ENCODE measurements at places on chromosomes 6 and 20.

DNA sequence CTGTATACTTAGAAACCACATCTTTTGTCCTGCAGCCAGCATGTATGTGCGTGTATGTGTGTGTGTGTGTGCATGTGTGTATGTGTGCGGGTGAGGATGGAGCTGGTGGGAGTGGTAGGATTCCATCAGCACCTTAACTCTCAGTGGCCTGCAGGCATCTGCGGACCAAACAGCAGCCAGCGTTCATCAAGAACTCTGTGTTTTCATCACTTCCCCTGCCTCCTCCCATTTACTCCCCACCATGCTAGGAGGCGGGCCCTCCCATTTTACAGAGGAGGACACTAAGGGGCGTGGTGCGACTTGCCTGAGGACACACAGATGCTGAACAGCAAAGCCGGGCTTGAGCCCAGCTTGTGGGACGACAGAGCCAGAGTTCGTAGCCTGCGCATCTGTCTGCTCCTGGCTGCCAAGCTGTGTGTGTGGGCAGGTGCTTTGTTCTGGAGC, 8.9 kb downstream of the VSTM2L start:
- DNase-seq: no peak

DNA sequence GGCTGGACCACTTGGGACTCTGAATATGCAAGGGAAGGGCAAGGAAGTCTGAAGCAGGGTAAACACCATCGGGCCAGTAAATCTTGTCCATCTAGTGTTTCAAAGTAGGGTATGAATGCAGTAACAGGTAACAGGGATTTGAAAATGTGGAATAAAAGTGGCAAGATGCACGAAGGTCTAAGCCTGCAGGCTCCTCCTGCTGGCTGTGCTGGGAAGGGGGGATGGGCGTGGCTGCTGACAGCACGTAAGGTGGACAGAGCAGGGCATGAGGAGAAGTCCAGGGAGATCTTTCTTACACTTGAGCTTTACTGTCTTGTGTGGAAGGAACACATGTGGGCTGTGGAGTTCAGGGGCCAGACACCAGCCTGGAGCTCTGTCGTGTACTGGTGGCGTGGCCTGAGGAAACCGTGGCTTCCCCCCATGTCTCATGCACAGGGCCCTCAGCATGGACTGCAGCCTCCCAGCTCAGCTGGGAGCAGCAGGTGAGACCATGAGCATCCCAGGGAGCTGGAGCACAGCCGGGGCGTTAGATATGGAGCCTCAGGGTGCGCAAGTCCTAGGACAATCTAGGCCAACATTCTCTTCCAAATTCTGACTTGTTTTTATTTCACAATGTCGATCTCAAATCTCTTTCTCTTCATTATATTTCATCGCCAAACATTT, 84.5 kb downstream of the SLC22A23 start:
- DNase-seq: no peak

DNA sequence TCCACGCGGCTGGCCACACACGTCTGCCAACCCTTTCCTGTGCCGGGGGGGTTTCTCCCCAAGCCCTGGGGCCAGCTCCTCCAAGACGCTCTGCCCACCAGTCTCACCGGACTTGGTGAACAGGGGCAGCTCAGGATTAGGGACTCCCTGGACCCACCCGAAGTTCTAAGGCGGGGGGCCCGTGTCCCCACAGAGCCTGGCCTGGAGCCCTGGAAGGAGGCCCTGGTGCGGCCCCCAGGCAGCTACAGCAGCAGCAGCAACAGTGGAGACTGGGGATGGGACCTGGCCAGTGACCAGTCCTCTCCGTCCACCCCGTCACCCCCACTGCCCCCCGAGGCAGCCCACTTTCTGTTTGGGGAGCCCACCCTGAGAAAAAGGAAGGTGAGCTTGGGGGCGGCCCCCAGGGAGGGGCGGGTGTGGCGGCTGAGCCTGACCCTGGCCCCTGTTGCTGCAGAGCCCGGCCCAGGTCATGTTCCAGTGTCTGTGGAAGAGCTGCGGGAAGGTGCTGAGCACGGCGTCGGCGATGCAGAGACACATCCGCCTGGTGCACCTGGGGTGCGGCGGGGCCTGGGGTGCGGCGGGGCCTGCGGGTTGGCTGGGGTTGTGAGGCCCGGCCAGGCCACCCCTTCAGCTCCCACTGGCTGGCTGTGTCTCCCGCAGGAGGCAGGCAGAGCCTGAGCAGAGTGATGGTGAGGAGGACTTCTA, 2.3 kb downstream of the SLC2A4RG start:
- DNase-seq: no peak

- DNase-seq: no peak
Measured at GRCh38 chr6:96505363-96505762, 16.2 kb upstream of the UFL1 start.

DNA sequence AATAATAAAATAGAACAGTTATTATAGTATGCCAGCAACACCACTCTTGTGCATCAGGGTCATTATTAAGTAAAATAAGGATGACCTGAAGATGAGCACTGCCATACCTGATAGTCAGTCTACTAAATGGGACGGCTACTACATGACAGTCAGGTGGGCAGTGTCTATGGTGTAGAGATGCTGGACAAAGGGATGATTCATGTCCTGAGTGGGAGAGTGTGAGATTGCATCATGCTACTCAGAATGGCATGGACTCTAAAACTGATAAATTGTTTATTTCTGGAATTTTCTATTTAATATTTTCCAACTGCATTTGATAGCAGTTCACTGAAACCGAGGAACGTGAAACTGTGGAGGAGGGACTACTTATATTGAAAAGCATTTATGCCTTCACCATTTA, 38.8 kb downstream of the SNX9 start:
- no peak for DNase-seq

DNA sequence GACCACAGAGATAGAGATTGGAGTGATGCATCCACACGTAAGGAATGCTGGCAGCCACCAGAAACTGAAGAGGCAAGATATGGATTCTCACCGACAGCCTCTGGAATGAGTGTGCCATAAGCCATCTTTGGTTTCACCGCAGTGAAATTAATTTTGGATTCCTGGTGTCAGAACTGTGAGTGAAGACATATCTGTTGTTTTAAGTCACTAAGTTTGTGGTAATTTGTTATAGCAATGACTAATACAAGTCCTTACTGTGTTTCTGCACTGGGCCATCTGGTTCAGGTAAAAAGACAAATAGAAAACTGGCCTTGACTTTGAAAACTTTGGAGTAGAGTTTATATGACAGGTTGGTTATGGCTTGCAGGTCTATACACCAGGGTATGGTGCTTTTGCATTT, 261.9 kb downstream of the PHF3 start:
- no peak for DNase-seq

- DNase-seq: no peak
Measured at GRCh38 chr6:96301023-96301422, 220.6 kb upstream of the UFL1 start.

DNA sequence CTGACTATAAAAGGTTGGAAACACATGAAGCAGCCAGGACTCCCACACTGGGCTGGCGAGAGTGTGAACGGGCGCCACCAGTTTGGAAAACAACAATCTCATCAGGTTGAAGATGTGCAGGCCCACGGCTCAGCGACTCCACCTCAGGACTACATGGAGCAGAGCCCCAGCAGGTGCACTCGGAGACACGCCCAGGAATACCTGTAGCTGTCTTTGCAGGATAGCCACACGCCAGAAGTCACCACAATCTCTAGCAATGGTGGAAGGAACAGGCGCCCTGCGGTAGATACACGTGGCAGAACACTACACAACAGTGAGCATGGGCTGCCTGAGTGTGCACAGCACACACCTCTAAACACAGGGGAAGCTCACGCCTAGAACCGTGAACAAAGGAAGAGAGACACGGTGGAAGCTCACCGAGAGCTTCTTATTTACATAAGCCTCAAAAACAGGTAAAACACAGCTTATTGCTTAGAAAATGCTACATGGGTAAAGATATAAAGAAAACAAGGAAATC, 28.7 kb upstream of the RPS6KA2 start:
- no peak for DNase-seq

GRCh38 chr6:85126485-85127167, 323.3 kb upstream of the NT5E start:
- DNase-seq: peak; percentile 56

GRCh38 chr6:122681705-122682104, 71.5 kb downstream of the PKIB start:
- no peak for DNase-seq

DNA sequence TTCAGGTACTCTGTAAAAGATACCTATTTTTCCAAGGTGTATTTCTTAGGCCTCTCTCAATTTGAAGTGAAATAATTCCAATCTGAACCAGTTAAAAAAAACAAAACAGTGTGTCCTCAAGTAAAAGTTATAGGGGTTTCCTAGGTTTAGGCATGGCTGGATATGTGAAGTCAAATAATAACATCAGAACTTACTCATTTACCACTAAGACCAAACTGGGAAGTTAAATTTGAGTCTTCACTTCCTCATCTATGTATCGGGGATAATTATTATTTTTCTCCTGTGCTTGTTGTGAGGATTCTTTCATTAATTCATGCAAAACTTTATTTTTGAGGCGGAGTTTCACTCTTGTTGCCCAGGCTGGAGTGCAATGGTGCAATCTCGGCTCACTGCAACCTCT, 86.2 kb upstream of the PTPRK start:
- no peak for DNase-seq

DNA sequence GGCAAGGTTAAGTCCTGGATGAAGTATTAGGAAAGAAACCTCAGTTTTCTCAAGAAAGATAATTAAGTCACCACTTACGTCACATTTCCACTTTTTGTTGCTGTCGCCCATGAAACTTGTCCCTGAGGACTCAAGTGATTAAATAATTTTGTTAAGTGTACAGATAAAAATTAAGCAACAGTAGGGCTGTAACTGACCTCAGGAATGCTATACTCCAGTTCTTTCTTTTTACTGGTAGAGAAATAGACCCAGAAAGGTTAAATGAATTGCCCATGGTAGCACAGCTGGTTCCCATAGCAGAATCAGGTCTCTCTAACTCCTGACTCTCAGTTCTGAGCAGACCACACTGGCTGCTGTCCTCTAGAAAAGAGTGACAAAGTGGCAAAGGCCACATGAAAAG, 54.5 kb downstream of the CLIC5 start:
- no peak for DNase-seq

GRCh38 chr20:24668791-24669190, 199.4 kb downstream of the SYNDIG1 start:
- no peak for DNase-seq

GRCh38 chr6:642805-643204, 14.1 kb downstream of the HUS1B start:
- DNase-seq: no peak

DNA sequence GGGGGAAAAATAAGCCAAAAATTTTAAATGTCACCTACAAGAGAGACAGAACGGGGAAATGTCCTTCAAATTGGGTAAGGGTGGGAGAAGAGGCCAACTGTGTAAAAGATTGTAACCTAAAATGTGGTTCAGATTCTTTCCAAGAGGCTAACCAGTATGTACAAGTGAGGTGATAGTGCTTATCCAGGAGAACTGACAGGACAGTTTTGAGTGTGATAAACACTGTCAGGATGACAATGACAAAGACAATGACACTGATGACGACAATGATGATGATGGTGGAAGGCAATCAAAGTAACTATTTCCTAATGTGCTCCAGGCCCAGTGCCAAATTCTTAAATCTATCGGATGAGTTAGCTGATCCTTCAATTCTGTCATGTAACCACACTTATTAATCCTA, 57.3 kb downstream of the TASP1 start:
- DNase-seq: no peak

- DNase-seq: no peak
Measured at GRCh38 chr6:134663356-134663755, 286.5 kb downstream of the ALDH8A1 start.

- peak; percentile 12 for DNase-seq
Measured at GRCh38 chr6:56172144-56172543, 75.2 kb downstream of the COL21A1 start.

DNA sequence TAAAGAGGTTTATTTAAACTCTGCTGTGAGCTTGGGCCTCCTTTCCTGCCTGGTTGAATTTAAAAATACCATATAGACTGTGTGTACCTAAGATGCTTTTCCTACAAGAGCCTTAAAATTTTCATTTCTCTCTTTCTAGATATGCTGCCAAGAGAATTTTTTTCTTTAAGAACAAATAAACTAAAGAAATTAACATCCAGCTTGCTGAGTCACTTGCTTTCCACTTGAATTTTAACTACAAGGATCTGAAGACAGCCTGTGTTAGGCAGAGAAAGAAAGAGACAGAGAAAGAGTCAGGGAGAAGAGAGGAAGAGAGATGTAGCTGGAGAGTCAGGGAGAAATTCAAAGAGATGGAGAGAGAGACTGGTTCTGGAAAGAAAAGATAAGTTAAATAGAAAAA, 18.3 kb upstream of the SNAP25 start:
- DNase-seq: no peak

- DNase-seq: peak; percentile 48
Measured at GRCh38 chr20:34710861-34711574, 6.9 kb downstream of the TP53INP2 start.

GRCh38 chr6:37838219-37838921, 18.8 kb downstream of the ZFAND3 start:
- no peak for DNase-seq

DNA sequence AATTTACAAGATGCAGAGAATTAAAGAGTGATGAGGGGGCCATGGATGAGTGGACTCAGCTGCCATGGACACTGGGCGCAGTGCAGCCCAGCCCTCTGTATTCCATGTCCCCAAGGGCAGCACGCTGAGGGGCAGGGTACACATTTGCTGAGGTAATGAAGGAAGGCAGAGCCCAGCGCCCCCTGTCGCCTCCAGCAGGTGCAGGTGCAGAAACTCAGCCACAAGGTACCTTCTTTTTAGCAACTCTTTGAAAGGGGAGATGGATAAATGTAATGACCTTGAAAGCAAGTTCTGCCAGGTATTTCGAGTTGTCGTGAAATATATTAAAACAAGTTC, 7.1 kb downstream of the CD93 start:
- DNase-seq: no peak

GRCh38 chr6:30219244-30219643, 6.0 kb upstream of the TRIM26 start:
- peak; percentile 73 for DNase-seq

GRCh38 chr6:31948306-31948705, 2.4 kb downstream of the CFB start:
- DNase-seq: no peak

GRCh38 chr6:14092316-14092715, 25.3 kb upstream of the CD83 start:
- no peak for DNase-seq

- peak; percentile 98 for DNase-seq
Measured at GRCh38 chr6:26199057-26199772, 112.0 kb downstream of the HFE start.

DNA sequence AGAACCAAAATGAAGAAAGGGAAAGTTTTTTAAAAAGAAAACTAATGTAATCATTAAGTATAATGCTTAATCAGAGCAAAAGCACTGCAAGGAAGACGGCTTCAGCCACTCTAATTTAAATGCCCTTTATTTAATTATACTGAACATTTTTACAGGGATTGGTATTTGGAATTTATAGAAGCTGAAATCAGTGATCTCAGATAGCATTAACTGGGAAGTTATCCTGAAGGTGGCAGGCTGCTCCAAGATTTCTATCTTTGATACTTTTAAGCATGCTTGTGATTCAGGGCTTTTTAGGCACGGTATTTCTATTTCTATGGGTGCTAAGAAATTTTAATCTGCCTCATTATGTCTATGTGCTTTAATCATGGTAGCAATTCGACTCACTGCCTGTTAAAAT, 1.3 kb upstream of the NDUFAF4 start:
- DNase-seq: peak; percentile 44

GRCh38 chr6:137780447-137781034, 86.5 kb upstream of the TNFAIP3 start:
- peak; percentile 22 for DNase-seq

Measured in Kasumi-1 (cell line).